Sigmoid colon (tissue), 7 donors: ENCODE measurements at places on chromosomes 3 and 15. TPM values are rescaled to one million over a fixed set of nuclear protein-coding genes. Genes with fewer than 3 reads are reported as not detected.

The CHRD gene
- total RNA-seq, result 5.7 TPM

The LINS1 gene
- total RNA-seq, result 13.6 TPM

The SPSB4 gene
- 0.16 TPM for total RNA-seq

The WDR93 gene
- total RNA-seq, result not detected

The ZNF619 gene
- 3.9 TPM for total RNA-seq

The ZNF502 gene
- 7.3 TPM for total RNA-seq

The MESP2 gene
- total RNA-seq, result not detected

The KATNBL1 gene
- total RNA-seq, result 66.4 TPM

The FBXW12 gene
- not detected for total RNA-seq

DNA sequence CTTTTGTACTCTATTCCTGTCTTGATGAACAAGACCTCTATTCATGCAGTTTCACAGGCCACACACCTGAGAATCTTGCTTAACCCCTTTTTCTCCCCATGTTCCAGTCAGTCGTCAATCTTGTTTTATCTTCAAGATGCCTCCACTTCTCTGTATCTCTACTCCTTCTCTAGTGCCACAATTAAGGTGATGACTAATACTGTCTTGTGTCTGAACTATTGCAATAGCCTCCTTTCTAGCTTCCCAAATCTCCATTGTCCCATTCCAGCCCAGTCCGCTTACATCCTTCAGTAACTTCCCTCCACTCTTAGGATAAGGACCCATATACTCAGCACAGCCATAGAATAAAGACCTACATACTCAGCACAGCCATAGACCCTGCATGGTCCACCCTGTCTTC lies 24.7 kb downstream of the CHST14 start:
- no peaks in the 10 kb centered on the region for H3K36me3 ChIP-seq
- H3K27me3 ChIP-seq, result peaks cover 3% of the 10 kb centered on the region
- no peaks in the 10 kb centered on the region for H3K4me1 ChIP-seq

GRCh38 chr3:67684211-67684610 lies 29.8 kb upstream of the SUCLG2 start:
- no peak overlapping the region for H3K4me3 ChIP-seq
- no peaks in the 10 kb centered on the region for H3K36me3 ChIP-seq

DNA sequence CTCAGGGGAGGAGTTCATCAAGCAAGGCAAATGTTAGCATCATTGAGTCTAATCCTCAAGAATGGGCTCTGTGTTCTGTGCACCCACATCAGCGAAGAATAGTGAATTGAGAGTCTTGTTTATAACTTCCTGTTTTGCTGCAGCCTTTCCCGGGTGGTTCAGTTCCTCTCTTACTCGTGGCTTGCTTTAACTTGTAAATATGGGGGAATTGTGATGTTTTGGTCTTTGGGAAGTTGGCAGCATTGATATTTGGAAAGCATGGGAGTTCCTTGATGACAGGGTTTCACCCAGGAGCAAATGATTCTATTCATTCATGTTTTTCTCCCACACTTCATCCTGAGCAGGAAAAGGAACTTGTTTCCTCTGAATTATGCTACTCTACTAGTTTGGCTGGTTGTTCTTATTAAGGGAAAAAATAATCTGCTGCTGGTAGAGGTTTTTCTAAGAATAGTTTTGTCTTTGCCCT lies 40.4 kb downstream of the GPD1L start:
- H3K36me3 ChIP-seq, result peaks cover 20% of the 10 kb centered on the region
- no peaks in the 10 kb centered on the region for H3K27me3 ChIP-seq
- DNase-seq, result no peak
- H3K4me1 ChIP-seq, result no peaks in the 10 kb centered on the region

- H3K4me3 ChIP-seq, result no peak overlapping the region
- no peaks in the 10 kb centered on the region for H3K4me1 ChIP-seq
- H3K27me3 ChIP-seq, result no peaks in the 10 kb centered on the region
- no peak for DNase-seq
- no peak overlapping the region for H3K27ac ChIP-seq
- no peaks in the 10 kb centered on the region for H3K36me3 ChIP-seq
These were observed 13.6 kb downstream of the PRKCD start for GRCh38 chr3:53174346-53175250.

GRCh38 chr3:30614943-30615342 lies 8.5 kb downstream of the TGFBR2 start:
- peaks cover 98% of the 10 kb centered on the region for H3K4me1 ChIP-seq
- H3K27me3 ChIP-seq, result no peaks in the 10 kb centered on the region
- no peaks in the 10 kb centered on the region for H3K36me3 ChIP-seq
- H3K4me3 ChIP-seq, result no peak overlapping the region

- no peaks in the 10 kb centered on the region for H3K36me3 ChIP-seq
- H3K4me3 ChIP-seq, result no peak overlapping the region
- H3K4me1 ChIP-seq, result peaks cover 19% of the 10 kb centered on the region
- H3K27me3 ChIP-seq, result no peaks in the 10 kb centered on the region
- peak; percentile 40 for DNase-seq
These were observed 4.2 kb downstream of the KLHL40 start for GRCh38 chr3:42689421-42690014.

DNA sequence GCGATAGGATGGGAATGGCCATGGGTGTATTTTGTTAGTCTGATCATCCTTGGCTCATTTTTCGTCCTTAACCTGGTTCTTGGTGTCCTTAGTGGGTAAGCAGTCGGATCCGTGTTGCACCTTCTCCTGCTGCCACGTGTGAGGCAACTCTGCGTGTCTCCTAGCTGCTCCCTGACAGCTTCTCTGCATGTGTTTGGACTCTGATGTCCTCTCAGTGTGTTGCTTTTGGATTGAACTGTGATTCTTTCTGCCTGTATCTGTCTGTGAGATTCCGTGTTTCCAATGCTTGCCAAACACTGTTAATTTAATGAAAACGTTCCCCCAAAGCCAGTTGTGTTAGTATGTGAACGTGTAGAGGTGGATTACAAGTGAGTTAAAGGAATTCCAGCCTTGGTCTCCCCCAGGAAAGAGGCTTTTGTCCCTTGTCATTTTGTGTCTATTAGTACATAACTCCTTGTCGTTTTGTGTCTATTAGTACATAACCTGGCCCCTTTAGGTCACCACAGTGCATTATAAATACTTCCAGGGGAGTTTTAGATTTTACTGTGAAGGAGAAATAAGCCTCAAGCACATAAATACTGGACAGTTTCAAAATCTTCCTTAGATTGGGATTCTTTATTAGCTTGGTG lies 172.4 kb downstream of the CHDH start:
- no peaks in the 10 kb centered on the region for H3K27me3 ChIP-seq
- H3K36me3 ChIP-seq, result no peaks in the 10 kb centered on the region
- H3K4me3 ChIP-seq, result no peak overlapping the region
- H3K27ac ChIP-seq, result no peak overlapping the region
- H3K4me1 ChIP-seq, result no peaks in the 10 kb centered on the region
- DNase-seq, result no peak

GRCh38 chr3:31707286-31707685 lies 174.6 kb downstream of the STT3B start:
- H3K4me1 ChIP-seq, result peaks cover 5% of the 10 kb centered on the region
- H3K4me3 ChIP-seq, result no peak overlapping the region
- no peak for DNase-seq
- H3K36me3 ChIP-seq, result no peaks in the 10 kb centered on the region
- no peaks in the 10 kb centered on the region for H3K27me3 ChIP-seq
- H3K27ac ChIP-seq, result no peak overlapping the region

DNA sequence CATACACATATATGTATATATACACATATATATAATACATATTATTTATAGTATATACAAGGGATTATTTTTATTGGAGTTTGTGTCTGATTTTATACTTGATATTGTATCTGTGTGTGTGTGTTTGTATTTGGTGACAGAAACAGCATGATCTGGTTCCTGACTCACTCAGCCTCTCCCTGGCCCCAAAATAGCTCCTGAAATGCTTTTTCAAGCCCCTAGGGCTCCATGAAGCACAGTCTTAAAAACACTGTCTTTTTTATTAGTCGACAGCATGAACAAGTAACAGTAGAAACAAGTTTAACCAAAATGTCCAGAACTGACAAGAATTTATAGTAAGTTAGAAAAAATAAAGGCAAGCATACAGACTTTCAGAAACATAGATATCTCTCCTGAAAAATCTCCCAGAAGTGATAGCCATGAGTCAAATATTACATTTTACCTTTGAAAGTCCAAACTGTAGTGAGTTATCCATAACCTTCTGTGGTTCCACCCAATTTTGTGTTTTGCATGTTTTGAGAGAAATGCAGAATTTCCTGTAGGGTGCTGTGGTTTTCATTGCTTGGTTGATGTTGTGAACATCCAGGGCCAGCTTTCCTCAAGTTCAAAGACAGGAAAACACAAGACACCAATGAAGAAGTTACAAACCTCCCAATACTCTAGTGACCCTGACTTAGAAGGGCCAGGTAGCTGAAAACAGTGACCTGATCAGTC lies 98.5 kb upstream of the CCDC80 start:
- peaks cover 5% of the 10 kb centered on the region for H3K4me1 ChIP-seq
- H3K27ac ChIP-seq, result no peak overlapping the region
- no peak for DNase-seq
- no peak overlapping the region for H3K4me3 ChIP-seq

- H3K4me1 ChIP-seq, result no peaks in the 10 kb centered on the region
- DNase-seq, result no peak
- no peak overlapping the region for H3K27ac ChIP-seq
- no peaks in the 10 kb centered on the region for H3K27me3 ChIP-seq
These were observed 142.7 kb downstream of the MEGF11 start for GRCh38 chr15:66110864-66111263.

GRCh38 chr3:190227064-190227463 lies 95.2 kb downstream of the CLDN1 start:
- H3K4me1 ChIP-seq, result no peaks in the 10 kb centered on the region
- no peak for DNase-seq
- H3K36me3 ChIP-seq, result no peaks in the 10 kb centered on the region
- no peak overlapping the region for H3K27ac ChIP-seq

DNA sequence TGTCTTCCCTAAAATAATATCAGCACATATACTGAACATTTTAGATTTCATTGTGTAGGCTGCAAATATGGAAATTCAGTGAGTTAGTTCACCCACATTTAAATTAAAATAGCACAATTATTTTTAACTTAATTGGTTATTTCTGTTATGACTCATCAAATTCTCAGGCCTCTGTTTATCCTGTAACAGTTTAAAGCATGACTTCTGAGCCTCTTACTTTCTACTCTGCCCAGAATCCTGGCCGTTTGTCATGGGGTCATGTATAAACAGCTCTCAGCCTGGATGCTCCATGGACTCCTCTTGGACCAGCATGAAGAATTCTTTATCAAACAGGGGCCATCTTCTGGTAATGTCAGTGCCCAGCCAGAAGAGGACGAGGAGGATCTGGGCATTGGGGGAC lies 12.2 kb downstream of the TUBGCP4 start:
- peaks cover 29% of the 10 kb centered on the region for H3K36me3 ChIP-seq
- no peaks in the 10 kb centered on the region for H3K4me1 ChIP-seq
- DNase-seq, result no peak

DNA sequence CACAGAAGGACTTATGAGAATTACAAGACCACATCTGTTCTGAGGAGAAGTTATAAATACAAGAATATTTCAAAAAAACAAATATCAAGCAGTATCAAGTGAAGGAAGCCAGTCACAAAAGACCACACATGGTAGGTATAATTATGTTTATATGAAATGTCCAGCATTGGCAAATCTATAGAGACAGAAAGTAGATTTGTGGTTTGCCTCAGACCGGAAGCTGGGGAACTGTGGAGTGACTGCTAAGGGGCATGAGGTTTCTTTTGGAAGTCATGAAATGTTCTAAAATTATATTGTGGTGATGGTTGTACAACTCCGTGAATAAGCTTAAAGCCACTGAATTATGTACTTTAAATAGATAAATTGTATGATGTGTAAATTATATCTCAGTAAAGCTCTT lies 136.9 kb downstream of the FRMD5 start:
- H3K36me3 ChIP-seq, result no peaks in the 10 kb centered on the region
- no peaks in the 10 kb centered on the region for H3K27me3 ChIP-seq
- no peaks in the 10 kb centered on the region for H3K4me1 ChIP-seq
- H3K27ac ChIP-seq, result no peak overlapping the region
- H3K4me3 ChIP-seq, result no peak overlapping the region

DNA sequence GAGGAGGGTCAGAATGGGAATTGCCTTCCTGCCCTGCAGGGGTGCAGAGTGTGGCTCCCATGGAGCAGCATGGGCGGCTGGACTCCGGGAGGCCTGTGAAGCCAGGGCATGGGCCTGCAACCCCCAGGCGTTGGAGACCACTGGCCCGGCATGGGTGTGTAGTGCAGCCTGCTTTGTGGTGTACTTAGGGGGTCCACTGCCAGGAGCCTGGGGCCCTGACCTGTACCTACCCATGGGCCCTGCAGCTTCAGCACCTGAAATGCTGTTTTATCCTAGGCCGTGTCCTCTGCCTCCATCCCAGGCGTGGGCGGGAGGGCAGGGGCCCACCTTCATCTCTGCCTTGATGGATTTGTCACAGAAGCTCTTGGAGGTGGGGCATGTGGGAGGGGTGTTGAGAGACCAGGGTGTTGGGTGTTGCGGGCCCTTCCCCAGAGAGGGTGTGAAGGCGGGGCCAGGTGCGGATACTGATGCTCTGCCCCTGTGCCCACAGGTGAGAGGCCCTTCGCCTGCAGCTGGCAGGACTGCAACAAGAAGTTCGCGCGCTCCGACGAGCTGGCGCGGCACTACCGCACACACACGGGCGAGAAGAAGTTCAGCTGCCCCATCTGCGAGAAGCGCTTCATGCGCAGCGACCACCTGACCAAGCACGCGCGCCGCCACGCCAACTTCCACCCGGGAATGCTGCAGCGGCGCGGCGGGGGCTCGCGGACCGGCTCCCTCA lies 45.0 kb downstream of the KLF13 start:
- H3K4me3 ChIP-seq, result no peak overlapping the region
- no peak for DNase-seq
- peaks cover 54% of the 10 kb centered on the region for H3K4me1 ChIP-seq

GRCh38 chr3:64440498-64440897 lies 215.2 kb upstream of the PRICKLE2 start:
- H3K4me1 ChIP-seq, result peaks cover 27% of the 10 kb centered on the region
- DNase-seq, result no peak
- H3K27ac ChIP-seq, result no peak overlapping the region

GRCh38 chr3:148226246-148226645 lies 471.5 kb upstream of the AGTR1 start:
- H3K4me1 ChIP-seq, result no peaks in the 10 kb centered on the region
- no peak overlapping the region for H3K4me3 ChIP-seq
- no peak overlapping the region for H3K27ac ChIP-seq
- H3K36me3 ChIP-seq, result no peaks in the 10 kb centered on the region
- DNase-seq, result no peak
- no peaks in the 10 kb centered on the region for H3K27me3 ChIP-seq
